BJ (cell line): ENCODE measurements at places on chromosomes 4 and X.

GRCh38 chr4:140065393-140065792 lies 88.6 kb downstream of the MAML3 start:
- no peak for DNase-seq

DNA sequence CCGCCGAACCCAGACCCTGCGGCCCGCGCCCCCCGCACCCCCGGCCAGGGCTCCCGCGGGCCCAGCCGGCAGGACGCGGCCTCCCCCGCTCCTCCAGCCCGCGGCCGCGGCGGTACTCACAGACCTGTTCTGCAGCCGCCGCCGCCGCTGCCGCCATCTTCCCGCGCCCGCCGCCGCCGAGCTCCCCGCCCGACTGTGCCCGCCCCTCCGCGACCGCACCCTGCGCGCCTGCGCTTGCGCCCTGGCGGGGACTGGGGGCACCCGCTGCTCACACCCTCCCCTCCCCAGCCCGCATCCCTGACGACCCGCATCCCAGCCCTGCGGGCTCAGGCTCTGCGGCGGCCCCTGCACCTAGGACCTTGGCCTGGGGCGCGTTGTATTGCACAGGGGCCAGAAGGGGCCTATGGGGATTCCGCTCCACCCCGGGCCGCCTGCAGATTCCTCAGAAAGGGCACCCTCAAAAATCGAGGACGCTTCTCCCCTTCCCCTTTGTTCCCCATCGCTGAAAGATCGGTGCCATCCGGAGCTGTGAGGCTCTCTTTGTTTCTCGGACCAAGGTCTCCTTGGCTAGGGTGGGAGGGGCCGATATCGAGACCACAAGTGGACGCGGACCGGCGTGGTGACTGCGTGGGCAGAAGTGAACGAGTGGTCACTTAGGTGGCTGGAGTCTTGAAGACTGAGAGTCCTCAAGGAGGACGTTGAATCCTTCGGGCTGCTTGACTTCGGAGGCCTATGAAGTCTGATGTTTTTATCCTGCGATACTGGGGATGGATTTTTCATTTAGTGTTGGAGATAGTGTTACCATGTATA lies at the start of gene SGCB:
Gene SGCB, minus strand, starts transcription at position 197 of the 810 bp plus-strand sequence. Its CDS starts 40 bp downstream, at position 157.
- no peak for DNase-seq

GRCh38 chrX:155888139-155888538 lies 7.0 kb downstream of the VAMP7 start:
- peak; percentile 29 for DNase-seq

DNA sequence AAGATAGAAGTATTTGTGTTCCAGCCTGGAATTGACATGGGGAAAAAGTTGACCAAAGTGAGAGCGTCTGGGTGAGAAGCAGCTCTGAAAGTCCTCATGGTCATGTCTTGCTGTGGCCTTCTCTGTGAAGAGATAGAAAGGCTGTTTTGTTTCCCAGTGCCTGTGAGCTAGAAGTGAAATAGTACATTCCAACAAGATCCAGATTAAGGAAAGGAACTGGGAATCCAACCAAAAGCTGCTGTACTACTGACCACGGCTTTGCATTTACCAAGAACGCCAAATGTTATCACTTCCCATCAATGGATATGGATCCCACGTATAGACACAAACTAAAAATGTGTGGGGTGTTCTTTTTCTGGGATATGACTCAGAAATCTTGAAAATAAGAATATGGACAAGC lies 51.2 kb downstream of the TENM3 start:
- DNase-seq = no peak

- no peak for DNase-seq
Measured at GRCh38 chr4:78480286-78480685, 71.3 kb upstream of the ANXA3 start.

DNA sequence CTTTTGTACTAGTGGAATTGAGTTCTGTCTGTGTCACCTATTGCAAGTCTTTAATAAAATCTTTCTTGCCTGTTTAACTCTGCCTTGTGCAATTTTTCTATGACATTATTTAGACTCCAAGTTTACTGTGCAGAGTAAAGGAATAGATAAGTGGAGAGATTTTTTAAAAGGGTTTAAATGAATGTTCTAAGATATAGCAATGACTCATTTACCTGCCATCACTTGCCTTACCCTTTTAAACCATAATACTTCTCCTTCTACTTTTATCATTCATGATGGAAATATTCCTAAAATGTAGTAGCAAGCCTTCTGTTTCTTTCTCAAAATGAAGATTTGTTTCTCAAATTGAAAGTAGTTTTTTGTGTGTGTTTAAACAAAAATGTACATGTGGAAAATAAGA lies 782.8 kb upstream of the MAGEB2 start:
- DNase-seq = no peak
